ENCODE measurements at places on chromosomes 4 and X.

DNA sequence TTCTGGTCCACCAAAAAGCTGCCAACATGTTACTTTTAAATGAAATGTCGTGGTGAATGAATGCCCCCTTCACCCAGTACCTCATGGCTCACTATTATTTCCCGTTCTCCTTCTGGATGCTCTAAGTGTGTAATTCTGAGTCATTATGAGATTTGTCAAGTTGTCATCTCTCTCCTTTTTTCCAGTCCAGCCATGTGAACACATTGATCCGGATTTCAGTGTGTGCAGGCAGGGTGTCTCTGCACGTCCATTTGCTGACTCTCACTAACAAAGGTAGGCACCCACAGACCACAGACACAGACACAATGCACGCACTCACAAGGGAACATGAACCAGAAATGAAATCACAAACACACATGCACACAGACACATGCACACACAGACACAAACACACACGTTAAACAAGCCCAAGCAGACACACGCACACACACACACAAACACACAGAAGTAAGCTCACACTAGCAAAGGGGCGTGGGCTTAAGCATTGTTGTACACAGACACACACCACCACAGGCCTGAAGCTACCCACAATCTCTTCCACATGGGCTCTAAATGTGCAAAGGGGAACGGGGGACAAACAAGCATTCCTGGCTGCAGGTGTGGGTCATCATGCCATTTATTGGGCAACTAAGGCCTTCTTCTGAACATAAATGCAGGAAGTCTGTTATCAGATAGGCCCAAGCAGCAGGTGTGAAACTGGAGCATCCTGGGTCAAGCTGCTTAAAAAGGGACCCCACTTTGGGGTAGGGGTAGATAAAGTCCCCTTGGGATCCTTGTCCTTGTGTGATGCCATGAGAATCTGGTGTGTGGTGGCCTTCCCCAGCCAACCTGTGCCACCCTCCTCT lies 58.1 kb downstream of the NBDY start:
- no peak for ATAC-seq

GRCh38 chr4:134470544-134470943 lies 269.0 kb upstream of the PABPC4L start:
- ATAC-seq = no peak

DNA sequence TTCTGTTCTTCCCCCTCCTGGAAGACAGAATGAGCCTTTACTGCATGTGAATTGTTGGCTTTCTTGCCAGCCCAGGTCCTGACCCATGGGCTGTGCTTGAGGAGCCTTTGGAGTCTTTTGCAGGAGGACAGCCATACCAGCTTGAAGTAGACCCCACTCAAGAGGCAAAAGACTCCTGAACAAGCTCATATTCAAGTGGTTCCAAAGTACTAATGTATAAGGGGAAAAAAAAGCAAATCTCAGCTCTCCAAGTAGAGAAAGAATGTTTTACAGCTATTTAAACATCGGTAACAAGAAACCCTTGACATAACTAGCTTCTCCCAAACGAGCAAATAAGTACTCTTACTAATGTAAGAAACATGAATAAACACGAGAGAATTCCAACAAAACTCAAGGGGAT lies 174.9 kb upstream of the MXRA5 start:
- no peak for ATAC-seq

DNA sequence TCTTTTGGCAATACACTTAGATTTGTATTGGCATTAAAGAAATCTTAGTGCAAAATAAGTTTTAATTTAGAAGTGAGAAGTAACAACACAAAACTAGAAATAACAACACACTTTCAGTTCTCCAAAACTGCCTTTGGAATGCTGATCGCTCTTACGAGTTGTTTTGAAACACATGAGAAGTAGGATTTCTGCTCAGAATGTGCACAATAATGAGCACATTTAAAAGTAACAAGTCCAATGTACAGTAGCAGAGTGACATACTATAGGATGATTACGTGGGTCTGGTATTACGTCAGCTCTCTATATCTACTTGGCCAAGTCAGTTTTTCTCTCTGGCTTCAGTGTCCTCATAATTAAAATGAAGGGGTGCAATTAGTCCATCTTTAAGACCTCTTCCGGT lies 164.8 kb downstream of the CHM start:
- ATAC-seq = no peak

GRCh38 chrX:10756441-10756840 lies 136.1 kb upstream of the MID1 start:
- no peak for ATAC-seq

- ATAC-seq = no peak
These were observed 9.9 kb upstream of the PI4K2B start for GRCh38 chr4:25223802-25224375.

- ATAC-seq = no peak
These were observed 105.8 kb upstream of the WDR44 start for GRCh38 chrX:118239913-118240698.

- ATAC-seq = peak; percentile 60
These were observed 38.1 kb downstream of the RTL9 start for GRCh38 chrX:110396735-110397134.

GRCh38 chr4:121863799-121864198 lies 6.5 kb downstream of the BBS7 start:
- ATAC-seq = no peak

GRCh38 chr4:176841711-176842112 lies 49.0 kb upstream of the VEGFC start:
- no peak for ATAC-seq

DNA sequence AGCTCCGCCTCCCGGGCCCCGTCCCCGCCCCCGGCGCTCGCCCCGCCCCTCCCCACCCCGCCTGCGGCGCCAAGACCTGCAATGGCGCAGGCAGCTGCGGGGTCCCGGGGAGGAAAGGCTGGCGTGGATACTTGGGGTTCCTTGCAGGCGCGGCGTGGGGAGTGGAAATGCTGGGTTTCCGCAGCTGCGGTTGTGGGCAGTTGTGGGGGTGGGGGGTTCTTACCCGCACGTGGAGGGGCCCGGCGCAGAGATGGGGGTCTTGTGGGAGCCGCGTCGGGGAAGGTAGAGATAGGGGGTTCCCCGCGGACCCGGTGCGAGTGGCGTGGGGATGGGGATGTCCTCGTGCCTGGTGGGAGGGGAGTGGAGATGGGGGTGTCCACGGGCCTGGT lies 680 bp upstream of the ASMTL start:
- peak; percentile 12 for ATAC-seq

- no peak for ATAC-seq
These were observed 69.9 kb downstream of the USP38 start for GRCh38 chr4:143254491-143255226.

DNA sequence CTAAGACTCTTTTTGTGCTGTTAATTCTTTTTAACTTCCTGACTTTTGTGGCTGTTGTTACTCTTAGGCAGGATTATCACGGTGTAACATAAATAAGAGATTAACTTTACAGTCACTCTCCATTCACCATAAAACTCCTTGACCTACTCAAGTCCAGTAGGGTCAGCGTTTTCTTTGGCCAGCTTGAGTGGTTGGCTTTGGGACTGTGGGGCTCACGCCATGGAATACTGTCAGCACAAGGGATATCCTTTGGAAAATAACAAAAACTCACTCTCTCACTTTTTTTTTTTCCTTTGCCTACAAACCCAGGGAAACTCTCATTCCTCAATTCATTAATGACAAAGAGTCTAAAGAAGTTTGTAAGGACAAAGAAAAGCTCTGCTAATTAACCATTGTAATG lies 89.4 kb upstream of the TLL1 start:
- no peak for ATAC-seq

DNA sequence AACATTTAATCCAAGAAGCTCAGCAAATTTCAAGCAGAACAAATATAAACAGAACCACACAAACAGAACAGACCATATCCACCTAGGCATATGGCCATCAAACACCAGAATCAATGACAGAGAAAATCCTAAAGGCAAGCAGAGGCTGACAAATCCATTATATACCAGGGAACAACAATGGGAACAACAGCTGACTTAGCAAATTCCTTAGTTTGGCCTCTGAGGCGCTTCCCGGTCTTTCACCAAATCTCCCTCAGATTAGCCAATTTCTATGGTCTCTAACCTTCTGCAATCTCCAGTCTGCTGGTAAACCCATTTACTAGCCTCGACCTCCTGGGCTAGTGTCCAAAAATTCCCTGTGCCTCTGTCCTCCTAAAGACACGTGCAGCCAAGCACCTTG lies 59.2 kb downstream of the GPR143 start:
- ATAC-seq = no peak

DNA sequence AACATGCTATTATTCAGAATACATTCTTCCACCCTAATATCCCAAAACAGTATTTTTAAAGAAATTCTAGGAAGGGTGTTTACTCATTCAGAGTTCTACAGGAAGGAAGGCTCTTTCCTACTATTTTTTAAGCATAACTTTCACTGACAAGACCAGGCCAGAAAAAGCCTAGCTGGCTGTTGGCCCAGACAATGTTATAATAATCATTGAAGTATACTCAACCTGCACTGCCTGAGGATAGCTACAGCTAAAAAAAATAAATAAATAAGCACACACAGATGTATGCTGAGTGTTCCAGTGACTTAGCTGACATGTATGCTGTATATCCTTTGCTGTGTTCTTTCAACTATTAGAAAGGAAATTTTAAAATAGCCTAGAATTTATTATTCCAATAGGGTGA lies 145.8 kb upstream of the SPRY1 start:
- ATAC-seq = peak; percentile 70

DNA sequence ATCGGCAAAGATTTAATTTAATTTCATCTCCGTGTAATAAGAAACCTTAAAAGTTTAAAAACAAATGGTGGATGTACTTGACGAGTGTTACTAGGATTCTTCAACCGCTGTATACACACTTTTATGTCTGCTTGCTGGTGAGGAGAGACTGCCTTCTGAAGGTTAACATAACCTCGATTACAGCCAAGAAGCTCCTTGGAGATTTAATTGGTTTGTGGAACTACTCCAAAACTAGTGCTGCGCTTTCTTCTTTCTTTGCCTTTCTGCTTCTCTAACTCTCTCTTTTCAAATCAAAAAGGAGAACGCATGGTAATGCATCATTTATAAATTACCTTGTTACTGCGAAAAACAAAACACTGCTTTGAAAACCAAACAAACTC lies 109.0 kb downstream of the ANTXR2 start:
- no peak for ATAC-seq

GRCh38 chrX:11480626-11481025 lies 185.1 kb downstream of the ARHGAP6 start:
- no peak for ATAC-seq

DNA sequence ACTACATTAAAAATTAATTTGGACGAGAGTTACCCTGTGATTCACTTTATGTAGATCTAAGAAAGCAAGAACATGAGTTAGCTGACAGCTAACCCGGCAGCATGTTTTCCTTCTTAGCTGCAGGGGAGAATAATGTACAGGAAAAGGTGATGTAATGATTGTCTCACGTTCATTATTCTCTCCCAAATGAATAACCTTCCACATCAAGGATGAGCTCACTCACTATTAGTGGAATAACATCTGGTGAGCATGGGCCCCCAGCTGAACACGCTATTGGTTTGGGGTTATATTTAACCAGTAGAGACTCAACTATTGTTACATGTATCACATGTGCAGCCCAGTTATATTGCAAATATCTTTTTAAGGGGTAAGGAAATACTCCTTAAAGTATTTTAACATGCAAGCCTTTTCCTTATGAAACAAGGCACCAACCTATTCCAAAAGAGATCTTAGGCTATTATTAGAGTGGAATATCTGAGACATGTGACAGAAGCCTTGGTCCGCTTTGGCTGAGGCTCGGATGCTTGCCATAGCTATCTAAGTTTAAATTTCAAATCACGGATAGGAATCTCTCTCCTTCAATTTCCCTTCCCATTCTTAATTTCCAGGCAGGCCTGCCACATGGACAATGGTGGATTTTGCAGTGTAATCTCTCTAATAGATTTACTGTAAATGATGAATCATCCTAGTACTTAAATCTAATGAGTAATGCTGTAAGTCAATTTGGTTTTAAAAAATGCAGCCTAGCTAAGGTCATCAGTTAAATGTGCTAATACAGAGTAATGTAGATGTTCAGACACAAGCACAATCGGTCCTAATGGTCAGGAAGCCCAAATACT lies 99.0 kb upstream of the OTUD4 start:
- peak; percentile 86 for ATAC-seq

DNA sequence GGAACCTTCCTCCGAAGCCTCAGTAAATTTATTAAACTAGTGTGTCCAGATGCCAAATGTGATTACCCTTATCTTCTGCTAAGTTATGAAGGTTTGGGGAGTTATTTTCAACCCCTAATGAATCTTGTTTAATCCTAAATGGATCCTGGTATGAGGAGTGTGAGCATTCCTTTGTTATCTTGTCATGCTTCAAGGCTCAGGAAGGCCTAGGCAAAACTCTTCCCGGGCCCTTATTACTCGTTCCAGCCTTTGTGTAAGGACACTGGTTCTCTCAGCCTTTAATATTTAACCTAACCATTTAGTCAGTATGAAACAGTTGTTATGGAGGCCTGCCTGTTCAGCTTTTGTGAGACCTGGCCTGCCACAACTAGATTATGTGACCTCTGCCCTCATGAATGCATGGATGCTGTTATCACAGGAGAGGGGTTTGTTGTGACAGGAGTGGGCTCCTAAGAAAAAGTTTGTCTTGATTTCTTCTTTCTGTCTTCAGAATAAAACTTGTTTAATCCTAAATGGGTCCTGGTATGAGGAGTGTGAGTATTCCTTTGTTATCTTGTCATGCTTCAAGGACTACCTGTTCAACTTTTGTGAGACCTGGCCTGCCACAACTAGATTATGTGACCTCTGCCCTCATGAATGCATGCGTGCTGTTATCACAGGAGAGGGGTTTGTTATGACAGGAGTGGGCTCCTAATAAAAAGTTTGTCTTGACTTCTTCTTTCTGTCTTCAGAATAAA lies 181.7 kb downstream of the SLC39A8 start:
- ATAC-seq = no peak

GRCh38 chr4:30068234-30068633 lies 651.9 kb upstream of the PCDH7 start:
- ATAC-seq = no peak

- no peak for ATAC-seq
These were observed 1166.3 kb upstream of the PCDH7 start for GRCh38 chr4:29553846-29554245.

DNA sequence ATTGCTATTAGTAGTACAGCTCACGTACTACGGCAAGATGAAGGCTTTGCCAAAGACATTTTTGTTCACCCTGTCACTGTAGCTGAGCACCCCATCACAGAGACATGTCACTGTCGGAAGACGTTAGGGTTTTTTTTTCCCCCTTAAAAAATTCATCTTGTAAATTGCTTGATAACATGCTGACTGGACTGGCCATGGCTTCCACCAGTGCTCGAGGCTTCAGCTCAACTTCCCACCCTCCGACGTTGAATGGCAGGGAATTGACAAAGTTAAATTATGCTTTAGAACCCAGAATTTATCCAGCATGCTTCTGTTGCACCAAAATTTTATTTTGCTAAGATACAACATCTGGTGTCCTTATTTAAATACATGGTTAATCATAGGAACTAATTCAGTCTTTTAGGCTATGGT lies 707 bp upstream of the OTUD4 start:
- no peak for ATAC-seq

GRCh38 chrX:110430293-110431076 lies 71.8 kb downstream of the RTL9 start:
- ATAC-seq = no peak

DNA sequence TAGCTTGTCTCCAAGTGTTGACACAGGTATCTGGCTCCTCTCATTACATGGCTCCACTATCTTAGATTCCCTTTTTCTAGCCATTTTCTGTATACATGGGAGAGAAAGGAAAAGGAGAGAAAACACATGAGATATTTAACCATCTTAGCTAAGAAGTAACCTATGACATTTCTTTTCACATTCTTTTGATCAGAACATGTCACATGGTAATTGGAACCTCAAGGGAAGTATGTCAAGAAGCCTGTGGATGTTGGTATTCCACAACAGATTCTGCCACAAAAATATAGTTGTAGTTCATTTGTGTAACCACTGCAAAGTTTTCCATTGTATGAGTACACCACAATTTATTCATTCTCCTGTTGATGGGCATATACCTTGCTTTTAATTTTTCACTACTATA lies 18.7 kb upstream of the GABRB1 start:
- ATAC-seq = no peak

Measured in esophagus mucosa (tissue), 1 donor.